Chondrocyte (in vitro differentiated cells): ENCODE measurements at places on chromosomes 16 and 17.

- DNase-seq = no peak
Observed at GRCh38 chr17:60351012-60351695, 40.8 kb downstream of the USP32 start.

GRCh38 chr16:50475170-50475569 is 73.0 kb upstream of the NKD1 start:
- DNase-seq = no peak

- DNase-seq = peak; percentile 49
Observed at GRCh38 chr16:48526058-48526957, 83.7 kb downstream of the N4BP1 start.

DNA sequence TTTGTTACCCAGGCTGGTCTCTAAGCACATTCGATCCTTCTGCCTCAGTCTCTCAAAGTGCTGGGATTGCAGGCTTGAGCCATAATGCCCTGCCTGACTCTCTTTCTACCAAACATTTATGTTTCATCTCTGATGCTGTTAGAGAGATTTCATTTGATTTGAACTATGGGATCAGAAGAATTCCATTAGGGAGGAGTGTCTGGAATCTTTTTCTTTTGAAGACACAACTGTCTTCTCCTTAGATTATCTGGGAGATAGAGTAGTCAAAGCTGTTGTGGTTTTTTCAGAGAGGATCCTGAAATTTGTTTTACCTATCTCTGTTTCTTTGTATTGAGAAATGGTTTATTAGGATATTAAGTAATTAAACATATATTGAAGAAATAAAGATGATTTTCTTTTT is 29.4 kb downstream of the WIPF2 start:
- no peak for DNase-seq

DNA sequence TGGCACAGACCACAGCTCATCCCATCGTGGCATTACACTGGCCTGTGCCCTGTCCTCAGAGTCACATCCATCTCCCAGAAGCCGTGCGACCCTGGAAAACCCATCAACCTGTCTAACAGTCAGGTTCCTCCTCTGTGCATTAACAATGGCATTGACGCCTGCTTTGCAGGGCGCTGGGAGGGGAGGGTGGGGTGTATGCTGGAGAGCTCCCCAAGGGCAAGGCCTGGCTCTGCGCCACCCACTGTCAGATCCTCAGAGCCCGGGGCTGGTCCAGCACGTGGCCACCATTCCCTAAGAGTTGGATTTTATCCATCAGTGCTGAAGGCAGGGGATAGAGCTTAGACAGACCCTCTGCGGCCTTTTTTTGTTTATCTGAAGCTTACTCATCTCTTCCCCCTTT is 28.7 kb downstream of the NOS2 start:
- DNase-seq = no peak

DNA sequence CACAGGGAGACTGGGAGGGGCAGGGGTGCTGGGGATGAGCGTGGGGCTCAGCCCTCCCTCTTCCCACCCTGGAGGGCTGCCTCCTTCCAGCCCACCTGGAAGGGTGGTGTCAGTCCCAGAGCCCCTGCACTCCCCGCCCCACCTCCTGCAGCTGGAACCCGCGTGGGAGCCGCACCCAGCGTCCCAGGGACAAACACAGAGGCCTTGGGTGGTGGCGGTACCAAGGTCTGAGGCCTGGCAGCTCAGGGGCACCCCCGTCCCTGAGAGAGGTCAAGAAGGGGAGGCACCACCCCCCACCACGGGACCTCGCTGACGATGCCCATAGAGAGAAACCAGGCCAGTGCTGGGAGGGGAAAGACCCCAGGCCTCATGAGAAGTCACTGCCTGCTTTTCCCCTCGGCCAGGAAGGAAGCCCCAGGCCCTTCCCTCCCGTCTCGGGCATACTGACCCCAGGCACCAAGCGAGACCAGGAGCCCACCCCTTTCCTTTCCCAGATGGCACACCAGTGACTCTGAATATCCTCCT is 4.1 kb downstream of the HS3ST6 start:
- DNase-seq = no peak

GRCh38 chr17:76420356-76421043 is 32.5 kb downstream of the UBE2O start:
- no peak for DNase-seq

- DNase-seq = no peak
Observed at GRCh38 chr17:75404731-75405364, 630 bp downstream of the GRB2 start.

- no peak for DNase-seq
Observed at GRCh38 chr16:31331807-31332301, 23.1 kb upstream of the ITGAX start.

- peak; percentile 75 for DNase-seq
Observed at GRCh38 chr17:43530288-43531081, 15.7 kb downstream of the ETV4 start.

DNA sequence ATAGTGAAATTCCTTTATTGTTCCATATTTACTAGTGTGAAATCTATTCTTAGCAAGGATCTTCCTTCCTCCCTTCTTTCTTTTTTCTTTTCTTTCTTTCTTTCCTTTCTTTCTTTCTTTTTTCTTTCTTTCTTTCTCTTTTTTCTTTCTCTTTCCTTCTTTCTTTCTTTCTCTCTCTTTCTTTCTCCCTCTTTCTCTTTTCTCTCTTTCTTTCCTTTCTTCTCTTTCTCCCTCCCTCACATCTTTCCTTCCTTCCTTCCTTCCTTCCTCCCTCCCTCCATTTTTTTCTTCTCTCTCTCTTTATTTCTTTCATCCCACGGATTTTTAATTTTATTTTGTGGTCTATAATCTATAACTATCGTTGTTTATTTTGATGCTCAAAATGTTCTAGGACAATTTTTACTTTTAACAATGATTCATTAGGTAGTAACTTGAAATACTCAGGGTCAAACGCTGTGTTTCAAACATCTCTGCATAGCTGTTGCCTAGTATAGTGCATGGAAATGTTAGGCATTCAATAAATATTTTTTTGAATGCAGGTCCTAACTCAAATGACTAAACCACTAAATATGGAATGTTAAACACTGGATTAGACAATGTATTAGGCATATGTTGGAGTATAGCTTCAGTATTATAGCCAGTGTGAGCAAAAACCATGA is 178.3 kb downstream of the MAP2K6 start:
- no peak for DNase-seq

- DNase-seq = no peak
Observed at GRCh38 chr16:621526-622105, 9.2 kb upstream of the WFIKKN1 start.

GRCh38 chr17:68963958-68964357 is 8.8 kb upstream of the ABCA8 start:
- no peak for DNase-seq

GRCh38 chr17:48578616-48579470 is 693 bp upstream of the HOXB4 start:
- DNase-seq = no peak

GRCh38 chr17:50363217-50364060 is 9.5 kb downstream of the MRPL27 start:
- no peak for DNase-seq

DNA sequence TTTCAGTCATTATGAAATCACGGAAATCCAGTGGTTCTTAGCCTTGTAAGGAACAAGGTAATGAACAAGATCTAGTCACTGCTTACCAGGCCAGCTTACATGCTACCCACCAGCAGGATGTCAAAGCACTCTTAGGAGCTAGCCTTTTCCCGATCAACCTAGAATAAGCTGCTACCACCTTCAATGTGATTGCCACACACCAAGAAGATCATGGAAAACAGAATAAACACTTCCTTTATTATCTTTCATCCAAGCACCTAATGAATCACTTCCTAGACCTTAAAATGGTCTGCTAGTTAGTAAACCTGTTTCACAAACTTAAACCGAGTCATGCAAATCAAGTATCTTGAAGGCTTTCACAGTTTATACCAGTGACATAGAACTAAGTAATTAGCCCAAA is 5.0 kb downstream of the BBS2 start:
- no peak for DNase-seq

DNA sequence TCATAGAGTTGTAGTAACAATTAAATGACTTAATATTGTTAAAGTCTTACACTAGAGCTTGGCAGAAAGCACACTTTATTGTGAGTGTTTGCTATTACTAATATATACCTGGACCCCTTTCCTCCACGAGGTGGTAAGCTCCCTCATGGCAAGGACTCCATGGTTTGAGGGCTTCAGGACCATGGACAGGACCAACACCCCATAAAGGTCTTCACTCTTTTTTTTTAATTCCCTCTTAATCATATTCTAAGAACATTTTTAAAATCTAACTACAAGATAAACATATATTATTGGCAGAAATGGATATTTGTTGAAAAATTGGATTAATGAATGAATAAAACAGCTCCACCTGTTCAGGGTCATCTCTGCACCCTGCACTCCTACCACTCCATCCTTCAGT is 154.5 kb downstream of the CBLN1 start:
- no peak for DNase-seq

GRCh38 chr17:12114686-12115418 is 94.2 kb downstream of the MAP2K4 start:
- DNase-seq = no peak

GRCh38 chr16:73048292-73049080 is 558 bp upstream of the ZFHX3 start:
- DNase-seq = no peak

GRCh38 chr17:69539274-69539673 is 124.8 kb downstream of the MAP2K6 start:
- no peak for DNase-seq

DNA sequence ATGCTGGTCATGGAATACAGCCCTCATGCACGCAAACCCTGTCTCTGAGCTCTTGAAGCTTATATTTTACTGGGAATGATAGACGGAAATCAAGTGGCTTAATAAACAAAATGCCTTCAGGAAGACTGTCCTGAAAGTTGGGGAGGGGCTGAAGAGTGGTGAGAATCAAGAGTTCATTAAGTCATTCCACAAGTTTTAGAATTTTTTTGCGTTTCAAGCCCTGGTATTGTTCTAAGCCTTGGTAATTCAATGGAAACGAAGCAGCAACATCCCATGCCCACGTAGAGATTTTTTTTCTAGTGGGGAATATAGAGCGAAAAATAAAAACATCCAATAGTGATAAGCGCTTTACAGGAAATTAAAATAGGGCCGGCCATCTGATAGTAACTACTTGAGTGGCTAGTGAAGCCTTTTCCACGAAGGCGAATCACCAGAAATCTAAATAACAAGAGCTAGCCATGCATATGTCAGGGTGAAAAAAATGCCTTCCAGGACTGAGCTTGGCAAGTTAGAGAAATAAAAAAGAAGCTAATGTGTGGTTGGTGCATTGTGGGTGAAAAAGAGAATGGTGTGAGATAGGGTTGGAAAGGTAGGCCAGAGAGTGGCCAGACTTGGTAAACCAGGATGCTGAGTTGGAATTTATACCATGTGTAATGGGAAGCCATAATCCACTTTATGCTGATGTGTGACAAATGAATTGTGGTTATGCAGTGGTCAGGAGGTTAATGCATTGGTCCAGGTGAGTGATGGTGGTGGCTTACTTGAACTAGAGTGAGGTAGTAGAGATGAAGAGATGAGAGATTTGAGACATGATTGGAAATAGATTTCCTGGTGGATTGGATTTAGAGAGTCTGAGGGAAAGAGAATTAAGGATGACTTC is 772 bp downstream of the PFAS start:
- no peak for DNase-seq

GRCh38 chr16:56551796-56552738 is 12.8 kb upstream of the MT4 start:
- DNase-seq = no peak

GRCh38 chr17:7557775-7558543 is 591 bp upstream of the TNFSF13 start:
- DNase-seq = no peak

- no peak for DNase-seq
Observed at GRCh38 chr16:67674851-67675578, 8.4 kb downstream of the C16orf86 start.

GRCh38 chr16:19621445-19621844 is 65.9 kb downstream of the VPS35L start:
- no peak for DNase-seq

- DNase-seq = no peak
Observed at GRCh38 chr17:35738519-35739133, 7.2 kb downstream of the RASL10B start.

- DNase-seq = no peak
Observed at GRCh38 chr16:30518552-30518951, 7.8 kb downstream of the ZNF768 start.

GRCh38 chr17:47872019-47872650 is 21.2 kb upstream of the SP6 start:
- DNase-seq = no peak

GRCh38 chr17:63070031-63070430 is 104.0 kb downstream of the TANC2 start:
- no peak for DNase-seq

- no peak for DNase-seq
Observed at GRCh38 chr16:7315813-7316212, 16.8 kb upstream of the RBFOX1 start.

DNA sequence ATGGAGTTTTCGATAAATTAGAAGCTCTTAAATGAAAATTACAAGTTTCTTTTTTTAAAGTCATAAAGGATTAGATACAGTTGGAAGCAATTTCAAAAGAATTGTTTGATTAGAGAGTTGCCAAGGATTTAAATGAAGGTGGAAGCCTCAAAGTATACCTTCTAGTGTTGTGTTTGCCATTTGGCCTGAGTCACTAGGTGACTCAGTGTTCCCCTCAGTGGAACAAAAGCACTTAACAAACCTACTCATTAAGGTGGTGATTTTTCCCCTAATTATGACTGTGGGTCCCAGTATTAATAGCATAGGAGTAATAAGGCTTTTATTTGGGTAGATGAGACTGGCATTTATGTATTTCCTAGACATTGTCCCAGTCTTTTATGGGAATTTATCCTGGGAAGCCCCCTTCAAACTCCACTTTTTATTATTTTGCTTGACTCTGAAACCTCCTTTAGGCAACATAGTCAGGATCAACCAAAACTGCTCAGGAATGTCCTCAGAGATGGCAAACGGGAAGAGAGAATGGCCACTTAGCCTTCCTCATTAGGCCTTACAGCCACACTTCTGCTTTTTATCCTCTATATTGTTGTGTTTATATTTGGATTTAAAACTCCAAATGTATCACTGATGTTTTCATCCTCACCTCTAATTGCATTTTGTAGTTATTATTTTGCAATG is 161.0 kb downstream of the FTO start:
- DNase-seq = no peak

GRCh38 chr16:65279576-65279975 is 157.7 kb upstream of the CDH11 start:
- no peak for DNase-seq

- no peak for DNase-seq
Observed at GRCh38 chr16:84652566-84652965, 4.3 kb downstream of the KLHL36 start.
